ENCODE measurements at places on chromosomes 4 and X.
A peak's percentile ranks its signal among the peaks of the same experiment; 100 is the strongest.

DNA sequence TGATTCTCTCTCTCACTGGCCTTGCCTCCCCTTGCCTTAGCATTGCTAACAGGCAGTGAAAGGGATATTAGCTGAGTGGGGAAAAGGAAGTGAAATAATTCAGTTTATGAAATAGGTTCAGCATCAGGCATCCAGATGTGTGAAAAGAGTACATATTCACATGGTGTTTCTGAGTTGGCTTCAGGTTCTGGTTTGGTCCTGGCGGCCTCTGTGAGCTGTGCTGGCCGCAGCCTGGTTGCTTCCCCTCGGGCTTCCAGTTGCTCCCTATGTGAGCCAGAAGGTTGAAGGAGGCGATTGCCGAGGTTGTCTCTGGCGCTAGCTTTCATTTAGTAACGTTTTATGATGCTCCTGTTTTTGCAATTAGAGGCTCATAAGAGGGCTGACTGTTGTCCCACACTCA is 99.1 kb upstream of the TLR2 start:
- DNase-seq = no peak

GRCh38 chrX:40100141-40100536 is 2.4 kb upstream of the BCOR start:
- no peak for DNase-seq

DNA sequence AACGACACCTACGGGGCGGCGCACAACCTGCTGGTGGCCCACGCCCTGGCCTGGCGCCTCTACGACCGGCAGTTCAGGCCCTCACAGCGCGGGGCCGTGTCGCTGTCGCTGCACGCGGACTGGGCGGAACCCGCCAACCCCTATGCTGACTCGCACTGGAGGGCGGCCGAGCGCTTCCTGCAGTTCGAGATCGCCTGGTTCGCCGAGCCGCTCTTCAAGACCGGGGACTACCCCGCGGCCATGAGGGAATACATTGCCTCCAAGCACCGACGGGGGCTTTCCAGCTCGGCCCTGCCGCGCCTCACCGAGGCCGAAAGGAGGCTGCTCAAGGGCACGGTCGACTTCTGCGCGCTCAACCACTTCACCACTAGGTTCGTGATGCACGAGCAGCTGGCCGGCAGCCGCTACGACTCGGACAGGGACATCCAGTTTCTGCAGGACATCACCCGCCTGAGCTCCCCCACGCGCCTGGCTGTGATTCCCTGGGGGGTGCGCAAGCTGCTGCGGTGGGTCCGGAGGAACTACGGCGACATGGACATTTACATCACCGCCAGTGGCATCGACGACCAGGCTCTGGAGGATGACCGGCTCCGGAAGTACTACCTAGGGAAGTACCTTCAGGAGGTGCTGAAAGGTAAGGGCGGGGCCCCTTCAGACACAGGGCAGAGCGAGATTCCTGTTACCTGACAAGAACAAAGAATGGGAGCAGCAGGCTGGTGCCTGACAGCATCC is 11.7 kb downstream of the RPL9 start:
- DNase-seq = no peak

- DNase-seq = no peak
Observed at GRCh38 chrX:136176399-136176825, 29.1 kb downstream of the FHL1 start.

- no peak for DNase-seq
Observed at GRCh38 chr4:95288552-95288951, 260.2 kb downstream of the UNC5C start.

GRCh38 chr4:105293360-105293759 is 146.7 kb downstream of the TET2 start:
- DNase-seq = no peak

- DNase-seq = no peak
Observed at GRCh38 chr4:165873298-165874071, 448 bp downstream of the TLL1 start.

- DNase-seq = no peak
Observed at GRCh38 chr4:15855804-15856475, 77.8 kb downstream of the CD38 start.

- no peak for DNase-seq
Observed at GRCh38 chrX:54496517-54496852, 451 bp upstream of the FGD1 start.

DNA sequence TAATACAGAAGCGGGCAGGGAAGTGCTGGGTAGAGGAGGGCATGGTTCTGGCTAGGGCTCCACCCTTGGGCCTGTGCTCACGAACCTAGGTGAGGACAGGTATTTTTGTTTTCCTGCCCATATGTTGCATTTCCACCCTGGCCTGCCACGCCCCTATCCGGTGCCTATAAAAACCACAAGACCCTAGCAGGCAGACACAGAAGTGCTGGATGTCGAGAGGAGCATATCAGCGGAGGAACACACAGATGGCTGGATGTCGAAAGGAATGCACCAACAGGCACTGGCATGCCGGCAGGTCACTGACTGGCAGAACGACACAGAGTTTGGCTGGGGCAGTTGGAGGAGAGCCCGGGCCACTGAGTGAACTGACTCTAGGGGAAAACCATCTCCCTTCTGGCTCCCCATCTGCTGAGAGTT is 316.6 kb upstream of the BOD1L1 start:
- DNase-seq = no peak

DNA sequence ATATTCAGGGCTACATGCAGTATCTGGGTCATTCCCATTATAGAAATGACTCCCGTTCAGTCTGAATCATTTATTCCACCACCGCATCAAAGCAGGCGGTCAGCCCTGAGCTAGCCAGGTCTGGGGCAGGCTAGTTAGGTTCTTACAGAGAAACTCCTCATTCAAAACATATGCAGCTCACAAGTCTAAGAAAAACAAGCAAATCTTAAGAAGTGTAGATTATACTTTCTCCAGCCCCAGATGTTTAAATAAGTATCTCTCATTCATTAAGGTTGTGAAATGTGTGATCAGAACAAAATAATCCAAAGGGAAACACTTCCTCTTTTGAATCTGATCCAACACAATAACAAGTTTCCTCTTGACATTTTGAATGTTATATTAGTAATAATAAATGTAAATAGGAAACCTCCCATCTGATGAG is 441.9 kb downstream of the INPP4B start:
- peak; percentile 40 for DNase-seq

DNA sequence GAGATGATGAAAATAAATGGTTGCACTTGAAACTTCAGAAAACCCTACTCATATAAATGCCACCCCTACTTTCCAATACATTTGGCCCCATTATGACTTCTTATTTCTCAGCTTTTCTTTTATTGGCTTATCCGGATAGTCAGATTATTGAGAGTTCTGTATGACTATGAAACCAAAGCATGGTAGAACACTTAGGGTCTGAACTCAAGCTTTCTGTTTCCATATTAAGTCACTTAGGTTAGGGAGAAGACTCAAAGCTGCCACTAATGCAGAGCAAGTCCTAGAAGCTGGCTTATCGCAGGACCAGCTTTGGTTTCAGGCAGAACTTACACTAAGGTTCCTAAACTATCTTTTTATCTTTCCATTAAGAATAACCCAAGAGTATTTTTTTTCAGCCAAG is 229.9 kb upstream of the CPEB2 start:
- no peak for DNase-seq

DNA sequence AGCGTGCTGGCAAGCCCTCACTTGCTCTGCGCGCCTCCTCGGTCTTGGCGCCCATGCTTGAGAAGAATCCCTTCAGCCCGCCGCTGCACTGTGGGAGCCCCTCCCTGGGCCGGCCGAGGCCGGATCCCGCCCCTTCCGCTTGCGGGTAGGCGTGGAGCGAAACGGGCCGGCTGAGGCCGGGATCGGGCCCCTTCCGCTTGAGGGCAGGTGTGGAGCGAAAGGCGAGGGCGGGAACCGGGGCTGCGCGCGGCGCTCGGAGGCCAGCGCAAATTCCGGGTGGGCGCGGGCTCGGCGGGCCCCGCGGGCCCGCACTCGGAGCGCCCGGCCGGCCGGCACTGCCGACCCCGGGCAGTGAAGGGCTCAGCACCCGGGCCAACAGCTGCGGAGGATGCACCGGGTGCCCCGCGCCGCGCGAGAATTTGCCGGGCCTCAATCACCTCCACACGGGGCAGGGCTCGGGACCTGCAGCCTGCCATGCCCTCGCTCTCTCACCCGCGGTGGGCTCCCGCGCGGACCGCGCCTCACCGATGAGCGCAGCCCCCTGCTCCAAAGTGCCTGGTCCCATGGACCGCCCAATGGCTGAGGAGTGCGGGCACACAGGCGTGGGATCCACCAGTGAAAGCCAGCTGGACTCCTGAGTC is 58.1 kb upstream of the GBA3 start:
- no peak for DNase-seq

DNA sequence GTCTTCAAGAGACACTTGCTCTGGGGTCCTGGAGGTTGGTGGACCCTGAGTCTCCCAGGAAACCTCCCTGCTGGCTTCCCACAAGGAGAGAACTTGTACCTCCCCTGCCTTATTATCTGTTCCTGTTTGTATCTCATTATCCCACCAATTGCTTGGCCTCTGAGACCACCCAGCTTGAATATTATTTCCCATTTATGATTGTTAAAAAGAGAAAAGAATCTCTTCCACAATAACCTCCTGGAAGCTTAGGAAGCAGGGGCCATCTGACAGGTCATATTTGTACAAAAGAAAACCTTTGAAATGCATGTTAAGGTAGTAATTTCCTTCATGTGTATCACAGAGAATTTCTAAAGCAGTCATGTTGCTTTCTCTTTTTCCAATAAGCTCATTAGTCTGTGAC is 239.5 kb downstream of the FBXW7 start:
- no peak for DNase-seq

DNA sequence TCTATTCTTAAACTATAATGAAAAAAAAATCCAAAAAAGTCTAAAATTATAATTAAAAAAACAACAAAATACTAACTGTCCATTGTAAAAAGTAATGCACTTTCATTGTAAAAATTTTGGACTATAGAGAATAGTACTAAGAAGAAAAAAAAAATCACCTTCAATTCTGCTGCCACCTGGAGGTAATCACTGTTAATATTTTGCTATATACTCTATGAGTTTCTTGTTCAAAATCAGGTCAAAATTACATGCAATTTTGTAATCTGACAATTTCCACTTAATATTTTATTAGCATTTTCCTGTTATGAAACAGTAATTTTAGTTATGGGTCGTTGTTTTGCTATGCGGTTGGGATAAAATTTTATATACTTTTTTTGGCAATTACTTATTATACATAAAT is 62.0 kb downstream of the HTT start:
- no peak for DNase-seq

- no peak for DNase-seq
Observed at GRCh38 chr4:185171373-185172071, 28.5 kb downstream of the SLC25A4 start.

DNA sequence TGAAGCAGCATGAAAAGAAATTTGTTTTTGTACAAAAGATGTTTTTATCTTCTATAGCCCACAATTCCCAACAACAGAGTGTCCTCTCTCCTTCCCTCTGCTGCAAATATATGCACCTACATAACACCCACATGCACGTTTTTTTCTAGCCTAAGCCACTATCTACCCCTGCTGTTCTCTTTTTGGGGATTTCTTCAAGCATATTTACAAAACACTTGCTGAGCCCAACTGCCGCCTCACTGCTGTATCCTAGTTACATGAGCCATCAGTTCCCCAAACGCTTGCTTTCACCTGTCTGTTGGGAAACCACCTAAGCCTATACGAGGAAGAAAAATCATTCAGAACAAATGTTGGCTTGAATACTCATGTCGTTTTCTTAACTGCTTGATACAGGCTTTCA is 127.2 kb downstream of the CHRNA9 start:
- DNase-seq = no peak

DNA sequence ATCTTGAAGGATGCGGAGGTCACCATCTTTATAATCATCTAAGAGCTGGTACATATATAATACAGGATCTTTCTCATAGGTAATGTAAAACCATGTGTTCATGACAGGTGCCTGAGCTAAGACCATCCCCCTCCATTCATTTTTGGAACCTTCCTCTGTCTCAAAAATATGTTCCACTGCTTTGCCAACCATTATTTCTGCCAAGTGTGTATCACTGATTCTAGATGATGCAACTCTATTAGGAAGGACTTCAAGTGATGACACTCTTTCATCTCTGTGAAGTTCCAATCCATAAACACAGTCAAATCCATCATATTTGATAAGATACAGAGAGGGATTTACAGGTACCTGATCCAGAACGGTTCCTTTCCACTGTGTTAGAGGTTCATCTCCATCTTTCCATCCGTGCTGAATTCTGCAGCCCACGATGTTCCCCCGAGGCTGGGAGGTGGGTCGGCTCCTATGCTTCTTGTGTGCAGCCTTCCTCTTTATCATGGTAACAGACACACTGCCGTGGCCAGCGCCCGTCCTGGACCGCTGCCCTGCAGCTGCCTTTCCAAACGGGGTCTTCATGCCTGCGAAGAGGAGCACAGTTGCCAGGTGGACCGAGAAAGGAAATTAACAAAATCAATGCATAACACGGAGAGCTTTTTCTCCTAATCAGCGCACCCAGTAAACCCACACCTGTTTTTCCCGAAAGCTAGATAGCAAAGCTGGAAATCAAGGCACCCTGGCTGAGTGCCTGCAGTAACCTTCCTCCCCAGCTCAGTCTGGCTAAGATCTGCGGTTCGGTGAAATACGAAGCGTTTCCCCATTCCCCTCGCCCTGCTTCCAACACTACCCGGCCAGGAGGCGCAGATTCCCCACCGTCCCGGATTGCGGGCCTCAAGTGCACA is 718 bp downstream of the SPIN3 start:
- peak; percentile 1 for DNase-seq

- peak; percentile 37 for DNase-seq
Observed at GRCh38 chr4:177485528-177485927, 43.3 kb upstream of the AGA start.

DNA sequence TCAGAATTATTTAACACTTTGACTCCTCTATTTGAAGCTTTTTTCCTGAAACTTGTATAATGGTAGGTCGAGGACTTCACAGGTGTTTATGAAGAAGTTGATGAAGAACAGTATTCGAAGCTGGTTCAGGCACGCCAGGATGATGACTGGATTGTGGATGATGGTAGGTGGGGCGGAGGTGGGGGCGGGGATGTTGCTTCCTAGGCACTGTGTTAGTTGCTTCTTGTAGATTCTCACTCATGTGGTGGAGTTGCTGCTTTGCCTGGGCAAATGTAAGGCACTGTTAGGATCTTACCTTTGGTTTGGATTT is 9.4 kb downstream of the POLA1 start:
- DNase-seq = no peak

DNA sequence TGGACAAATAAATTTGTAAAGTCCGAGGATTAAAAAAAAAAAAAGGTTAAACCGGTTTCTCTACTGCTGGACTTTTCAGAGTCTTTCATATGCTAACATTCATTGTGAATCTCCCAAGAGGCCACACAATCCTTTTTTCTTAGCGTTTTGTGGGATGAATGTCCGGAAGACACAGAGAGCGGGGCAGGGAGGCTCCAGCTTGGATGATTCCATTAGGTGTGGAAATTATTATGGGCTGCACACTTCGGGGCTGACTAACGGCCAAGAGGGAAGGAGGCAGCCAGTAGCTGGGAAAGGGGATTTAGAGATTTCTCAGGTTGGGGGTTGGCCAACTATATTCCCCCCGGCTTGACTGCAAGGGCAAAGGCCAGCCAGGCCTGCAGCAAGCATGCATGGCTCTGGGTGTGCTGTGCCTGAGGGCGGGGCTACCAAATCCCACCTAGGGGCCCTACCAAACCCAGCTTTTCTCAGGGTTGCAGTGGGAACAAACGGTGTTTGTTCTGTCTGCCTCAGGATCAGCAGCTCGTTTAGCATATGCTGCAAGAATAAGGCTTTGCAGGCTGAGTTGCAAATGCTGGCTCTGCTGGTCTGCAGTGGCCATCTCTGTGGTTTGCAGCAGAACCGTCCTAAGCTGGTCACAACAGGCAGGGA is 28.6 kb downstream of the NYX start:
- DNase-seq = no peak

All from retinal pigment epithelial cell (primary cell).